ENCODE measurements at places on chromosomes 2 and 18.

GRCh38 chr2:46469700-46470099 is 9.7 kb upstream of the TMEM247 start:
- no peak for DNase-seq

DNA sequence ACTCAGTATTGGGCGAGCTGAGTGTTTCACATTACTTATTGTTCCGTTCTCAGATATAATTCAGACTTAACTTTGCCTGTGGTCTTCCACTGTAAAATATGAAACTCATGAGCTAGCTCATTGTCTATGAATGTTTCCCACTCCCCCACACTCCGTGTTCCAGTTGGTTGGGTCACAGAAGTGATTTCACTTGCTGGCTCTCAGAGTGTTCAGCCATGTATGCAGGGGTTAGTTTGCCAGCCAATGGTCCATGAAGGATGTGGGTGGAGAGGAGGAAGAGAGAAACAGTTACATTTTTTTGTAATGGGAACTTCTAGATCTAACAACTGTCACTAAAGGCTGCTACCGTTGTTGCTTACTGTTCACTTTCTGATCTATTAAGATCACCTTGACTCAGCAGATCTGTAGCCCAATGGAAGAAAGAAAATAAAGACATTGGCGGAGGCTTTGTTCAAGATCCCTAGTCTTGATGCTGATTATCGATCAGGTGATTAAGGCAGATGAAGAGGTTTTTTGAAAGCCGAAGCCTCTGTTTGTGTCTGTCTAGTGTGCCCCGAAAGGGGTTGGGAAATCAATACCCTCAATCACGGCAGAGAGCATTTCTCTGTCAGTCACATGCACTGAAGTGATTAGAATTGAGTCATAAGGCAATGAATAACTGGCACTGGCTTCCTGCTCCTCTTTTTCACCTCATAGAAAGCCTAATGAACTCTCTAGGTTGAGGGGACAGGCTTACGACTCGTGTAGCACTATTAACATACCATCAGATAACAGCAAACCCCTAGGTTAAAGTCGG is 279.7 kb upstream of the FIGN start:
- DNase-seq: no peak

DNA sequence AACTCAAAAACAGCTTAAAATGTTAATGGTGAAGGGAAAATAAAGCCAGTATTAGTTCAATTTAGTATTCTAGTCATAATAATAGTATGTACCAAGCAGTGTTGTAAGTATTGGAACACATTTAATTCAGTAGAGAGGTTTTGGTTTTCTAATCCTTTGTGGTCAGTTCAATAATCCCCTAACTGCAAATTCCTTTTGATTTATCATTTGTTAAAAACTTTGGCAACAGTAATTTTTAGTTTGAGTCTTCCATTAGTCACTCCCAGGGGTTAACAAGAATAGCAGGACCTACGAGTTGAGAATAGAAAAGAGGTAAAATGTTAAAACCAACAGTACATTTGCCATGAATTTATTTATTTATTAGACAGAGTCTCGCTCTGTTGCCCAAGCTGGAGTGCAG is 10.7 kb downstream of the MRPL44 start:
- no peak for DNase-seq

DNA sequence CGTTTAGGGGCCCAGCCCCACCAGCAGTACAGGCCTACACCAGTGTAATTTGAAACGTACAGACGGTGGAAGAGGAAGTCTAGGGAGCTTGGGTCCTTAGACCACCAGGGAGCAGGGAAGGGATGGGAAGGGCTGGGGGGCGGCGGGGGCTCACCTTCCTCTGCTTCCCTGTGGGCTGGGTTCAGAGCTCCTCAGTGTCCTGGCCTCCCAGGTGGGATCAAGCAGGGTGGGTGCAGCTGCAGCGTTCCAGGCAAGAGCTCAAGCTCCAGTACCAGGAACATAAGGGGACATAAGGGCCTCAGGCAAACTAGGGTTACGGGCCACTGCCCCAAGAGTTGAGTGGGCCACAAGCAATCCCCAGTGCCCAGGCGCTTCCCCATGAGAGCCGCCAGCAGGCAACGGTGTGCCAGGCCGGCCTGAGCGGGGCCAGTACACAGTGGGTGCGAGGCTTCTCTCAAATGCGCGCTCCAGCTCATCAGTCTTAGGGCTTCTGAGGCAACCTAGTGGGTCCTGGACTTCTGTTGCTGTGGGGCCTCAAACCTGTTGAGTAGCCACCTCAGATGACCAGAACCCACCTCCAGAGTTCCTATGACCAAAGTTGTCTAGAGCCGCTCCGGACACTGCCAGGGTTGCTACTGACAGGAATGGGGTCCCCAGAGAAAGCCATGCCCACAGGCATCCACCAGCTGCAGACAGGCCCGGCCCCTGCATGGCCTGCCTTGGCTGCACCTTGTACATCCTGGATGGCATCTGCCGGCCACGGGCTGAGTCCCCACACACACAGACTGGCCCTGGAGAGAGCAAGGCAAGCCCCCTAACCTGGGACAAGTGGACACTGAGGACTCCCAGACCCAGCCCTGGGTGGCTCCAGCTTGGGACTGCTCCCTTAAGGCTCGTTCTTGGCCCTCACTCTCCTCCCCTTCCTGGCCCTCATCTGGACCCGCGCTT is 5.2 kb downstream of the ANKRD23 start:
- DNase-seq: no peak

- DNase-seq: no peak
Observed at GRCh38 chr2:240686460-240686859, 3.8 kb upstream of the AQP12B start.

DNA sequence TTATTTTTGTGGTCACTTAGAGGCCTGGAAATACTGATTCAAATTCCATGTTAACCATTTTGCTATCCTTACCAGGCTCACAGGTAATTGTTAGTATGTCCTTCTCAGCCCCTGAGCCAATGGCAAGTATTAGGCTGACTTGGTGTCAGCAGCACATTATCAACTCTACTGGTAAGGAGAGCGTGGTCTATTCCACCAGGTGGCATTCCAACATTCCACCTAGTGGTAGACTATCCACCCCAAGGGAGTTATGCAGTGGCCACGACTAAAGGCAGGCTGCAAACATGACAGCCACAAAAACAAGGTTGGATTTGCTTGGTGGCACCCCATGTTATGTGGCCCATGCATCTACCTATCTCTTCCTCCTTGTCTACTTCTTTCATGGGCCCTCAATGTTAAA is 31.8 kb upstream of the GCC2 start:
- no peak for DNase-seq

GRCh38 chr18:62959481-62959880 is 244.1 kb downstream of the PHLPP1 start:
- DNase-seq: no peak

GRCh38 chr2:113878743-113879142 is 11.1 kb upstream of the ACTR3 start:
- no peak for DNase-seq

DNA sequence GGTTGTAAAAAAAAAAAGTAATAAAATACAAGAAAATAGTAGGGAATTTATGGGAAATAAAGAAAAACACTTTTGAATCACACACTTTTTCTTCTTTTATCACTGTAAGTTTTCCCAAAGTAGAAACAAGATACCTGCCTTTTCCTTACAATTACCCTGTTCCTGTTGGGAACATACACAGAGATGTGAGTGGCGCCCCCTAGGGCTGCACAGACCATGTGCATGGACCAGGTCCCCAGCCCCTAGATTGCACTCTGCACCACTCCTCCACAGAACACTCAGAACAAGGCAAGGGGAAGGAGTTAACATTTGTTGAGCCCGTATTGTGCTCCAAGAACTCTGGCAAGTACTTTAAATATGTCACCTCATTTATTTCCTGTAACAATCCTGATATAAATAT is 118.7 kb upstream of the NRP2 start:
- DNase-seq: no peak

GRCh38 chr2:55775828-55776227 is 82.2 kb upstream of the PNPT1 start:
- DNase-seq: no peak

DNA sequence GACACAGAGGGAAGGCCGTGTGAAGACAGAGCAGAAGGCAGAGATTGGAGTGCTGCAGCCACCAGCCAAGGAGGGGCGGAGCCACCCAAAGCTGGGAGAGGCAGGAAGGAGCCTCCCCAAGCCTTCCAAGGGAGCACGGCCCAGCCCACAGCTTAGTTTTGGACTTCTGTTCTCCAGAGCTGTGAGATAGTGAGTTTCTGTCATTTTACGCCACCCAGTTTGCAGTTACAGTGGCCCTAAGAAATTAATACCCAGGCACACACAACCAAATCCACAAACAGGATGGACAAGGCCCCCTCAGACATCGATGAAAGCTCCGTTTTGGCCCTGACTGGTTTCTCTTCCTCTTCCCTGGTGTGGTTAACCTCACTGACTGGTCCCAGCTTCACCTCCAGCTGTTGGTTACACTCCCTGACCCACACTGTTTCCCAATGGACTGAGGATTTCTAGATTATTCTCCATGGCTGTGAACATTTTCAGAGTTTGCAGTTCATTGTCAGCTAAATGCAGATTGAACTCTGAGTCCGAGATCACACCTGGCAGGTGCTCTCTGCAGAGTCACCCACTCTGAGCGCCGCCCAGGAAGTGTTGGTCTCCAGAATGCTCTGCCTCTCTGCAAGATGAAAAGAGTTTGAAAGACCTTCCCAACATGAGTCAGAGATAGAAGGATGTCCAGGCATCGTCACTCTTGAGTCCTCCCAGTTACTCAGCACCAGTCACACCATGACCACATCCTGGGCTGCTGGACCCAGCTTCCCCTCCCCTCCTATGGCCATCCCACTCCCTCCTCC is 100.2 kb downstream of the TWIST2 start:
- DNase-seq: no peak

DNA sequence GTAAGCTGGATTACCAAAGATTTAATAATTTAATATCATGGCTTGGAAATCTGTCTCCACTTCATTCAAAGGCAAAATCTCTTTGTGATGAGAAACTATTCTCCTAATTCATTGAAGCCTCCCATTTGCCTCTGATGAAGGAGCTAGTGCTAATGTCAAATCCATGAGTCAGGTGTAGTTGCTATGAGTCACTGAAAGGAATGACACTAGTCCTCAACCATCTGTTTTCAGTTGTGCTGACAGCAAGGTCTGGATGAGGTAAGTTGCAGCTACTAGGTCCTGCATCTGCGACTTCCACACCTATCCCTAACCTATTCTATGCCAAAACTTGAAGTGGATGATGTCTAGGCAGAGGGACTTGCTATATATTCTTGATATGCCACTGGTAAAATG is 324.0 kb upstream of the UBE2E3 start:
- no peak for DNase-seq

DNA sequence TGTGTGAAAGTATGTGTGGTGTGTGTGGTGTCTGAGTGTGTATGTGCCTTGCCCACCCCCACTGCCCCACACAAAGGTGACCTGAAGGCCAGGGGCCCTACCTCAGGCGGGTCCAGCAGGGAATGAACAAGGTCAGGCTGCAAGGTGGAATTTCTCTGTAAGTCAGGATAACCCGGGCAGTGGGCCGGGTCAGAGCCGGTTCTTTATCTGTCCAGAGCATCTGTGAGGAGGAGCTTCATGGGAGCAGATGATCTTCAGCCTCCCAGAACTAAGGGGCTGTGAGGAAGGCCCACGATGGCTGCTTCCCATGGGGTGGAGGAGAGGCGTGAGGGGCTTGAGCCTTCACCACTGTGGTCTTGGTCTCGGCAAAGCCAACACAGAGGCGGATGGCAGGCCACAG is 150.3 kb downstream of the TFCP2L1 start:
- no peak for DNase-seq

GRCh38 chr2:46230115-46230571 is 67.1 kb upstream of the EPAS1 start:
- DNase-seq: peak; percentile 15

- no peak for DNase-seq
Observed at GRCh38 chr2:16862471-16862870, 196.8 kb upstream of the CYRIA start.

DNA sequence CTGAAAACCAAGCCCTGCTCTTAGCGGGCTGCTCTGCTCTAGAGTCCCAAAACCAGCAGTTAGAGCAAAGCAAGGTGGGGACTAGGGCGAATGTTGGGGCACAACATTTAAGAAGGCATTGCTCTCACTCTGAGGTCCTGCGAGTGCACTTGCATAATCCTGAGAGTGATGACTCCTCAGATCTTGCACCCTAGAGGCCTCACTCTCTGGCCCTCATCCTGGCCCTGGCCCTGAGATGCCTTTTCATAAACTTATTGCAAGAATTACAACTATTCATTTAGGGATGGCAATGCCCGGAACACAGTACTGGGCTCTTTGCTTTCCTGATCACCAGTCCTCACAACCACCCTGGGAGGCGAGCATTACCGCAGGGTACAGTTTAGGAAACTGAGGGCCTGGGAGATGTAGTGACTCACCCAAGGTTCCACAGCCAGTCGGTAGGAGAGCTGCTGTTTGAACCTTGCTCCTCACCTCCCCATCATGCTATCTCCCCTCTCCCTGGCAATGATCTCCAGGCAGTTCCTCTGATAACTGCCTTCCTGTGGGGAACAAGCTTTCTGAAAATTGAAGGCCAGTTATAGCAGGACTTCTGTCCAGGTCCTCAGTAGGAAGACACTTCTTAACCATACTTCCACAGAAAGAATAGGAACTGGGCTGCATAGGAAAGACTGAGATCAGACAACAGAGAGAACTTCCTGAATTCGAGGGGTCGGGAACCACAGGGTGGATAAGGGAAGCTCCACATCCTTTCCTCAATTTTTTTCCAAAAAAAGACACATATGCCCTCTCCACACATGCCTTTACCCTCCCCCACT is 91.3 kb downstream of the TNS1 start:
- DNase-seq: no peak

DNA sequence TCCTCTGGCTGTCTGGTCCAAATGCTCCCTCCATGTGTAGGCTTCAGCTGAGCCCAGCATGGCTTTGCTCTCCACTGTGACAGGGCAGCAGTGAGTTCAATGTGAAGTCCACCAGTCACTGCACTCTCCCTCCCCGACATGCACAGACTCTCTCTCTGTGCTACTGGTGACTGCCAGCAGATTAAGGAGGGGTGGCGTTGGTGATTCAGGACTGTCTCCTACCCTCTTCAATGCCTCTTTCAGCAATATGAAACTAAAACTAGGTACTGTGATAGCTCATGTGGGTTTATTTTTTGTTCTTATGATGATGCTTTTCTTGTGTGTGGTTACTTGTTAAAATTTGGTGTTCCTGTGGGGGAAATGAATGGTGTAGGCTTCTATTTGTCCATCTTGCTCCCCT is 201.0 kb upstream of the RBMS1 start:
- no peak for DNase-seq

DNA sequence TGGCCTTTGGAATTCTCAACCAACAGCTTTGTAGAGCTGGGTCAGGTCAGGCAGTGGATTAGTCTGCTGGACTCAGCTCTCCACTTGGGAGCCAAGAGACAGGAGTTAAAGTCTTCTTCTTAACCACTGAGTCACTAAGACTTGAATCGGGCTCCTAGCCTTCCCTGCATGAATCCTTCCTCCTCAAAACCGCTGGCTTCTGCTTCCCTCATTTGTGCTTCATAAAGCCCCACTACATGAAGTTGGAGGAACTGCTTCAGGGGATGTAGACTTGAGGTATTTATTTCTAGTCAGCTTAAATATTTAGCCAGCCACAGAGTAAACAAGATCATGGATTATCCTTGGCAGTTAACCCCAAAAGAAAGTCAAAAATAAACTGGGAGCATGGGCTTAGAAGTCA is 536.3 kb upstream of the TNP1 start:
- no peak for DNase-seq
